Vagina (tissue), 2 donors: ENCODE measurements at places on chromosomes 12 and 14.

GRCh38 chr12:92553389-92553788 is 149.4 kb upstream of the PLEKHG7 start:
- no peak for DNase-seq
- no peaks in the 10 kb centered on the region for H3K36me3 ChIP-seq
- H3K27ac ChIP-seq = peak overlapping the region; percentile 61
- no peak overlapping the region for H3K4me3 ChIP-seq
- H3K27me3 ChIP-seq = no peaks in the 10 kb centered on the region

DNA sequence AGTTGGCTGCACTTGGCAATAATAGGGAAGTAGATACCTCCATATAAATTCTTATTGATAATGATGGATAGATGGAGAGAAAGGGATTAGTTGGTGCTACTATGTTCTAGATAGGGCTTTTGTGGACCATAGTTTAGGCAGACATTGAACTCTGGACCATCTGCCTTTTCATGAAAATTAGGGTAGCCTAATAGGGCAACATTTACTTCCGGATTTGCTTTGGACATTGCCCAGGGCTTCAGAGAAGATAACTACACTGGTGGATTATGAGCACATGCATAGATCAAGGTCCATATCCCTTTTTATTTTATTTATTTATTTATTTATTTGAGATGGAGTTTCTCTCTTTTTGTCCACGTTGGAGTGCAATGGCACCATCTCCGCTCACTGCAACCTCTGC is 70.5 kb downstream of the FIGNL2 start:
- no peak overlapping the region for H3K4me3 ChIP-seq
- no peaks in the 10 kb centered on the region for H3K27me3 ChIP-seq
- no peaks in the 10 kb centered on the region for H3K36me3 ChIP-seq
- DNase-seq = no peak
- no peaks in the 10 kb centered on the region for H3K4me1 ChIP-seq

GRCh38 chr12:80559766-80560165 is 115.7 kb downstream of the PTPRQ start:
- no peak overlapping the region for H3K4me3 ChIP-seq
- no peaks in the 10 kb centered on the region for H3K4me1 ChIP-seq
- no peaks in the 10 kb centered on the region for H3K27me3 ChIP-seq
- no peak for DNase-seq

GRCh38 chr12:45191239-45191638 is 24.7 kb upstream of the ANO6 start:
- DNase-seq = no peak
- H3K4me3 ChIP-seq = no peak overlapping the region
- H3K27ac ChIP-seq = no peak overlapping the region
- no peaks in the 10 kb centered on the region for H3K4me1 ChIP-seq

DNA sequence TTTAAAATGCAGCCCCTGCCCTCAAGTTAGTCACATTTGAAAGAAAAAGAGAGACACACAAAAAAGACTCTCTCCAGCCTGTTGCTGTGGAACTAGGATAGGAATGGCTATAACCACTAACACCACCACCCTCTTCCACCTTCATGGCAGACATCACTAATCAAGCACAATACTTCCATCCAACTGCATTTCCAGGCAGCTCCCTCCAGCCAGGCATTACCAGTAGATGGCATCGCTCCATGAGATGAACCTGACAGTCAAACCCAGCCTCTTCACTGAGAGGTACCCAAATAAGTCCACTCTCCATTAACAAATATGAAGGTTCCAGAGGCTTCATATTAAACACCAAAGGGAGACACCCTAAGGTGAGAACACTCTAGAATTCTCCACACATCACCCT is 24.4 kb downstream of the SLC8B1 start:
- no peak overlapping the region for H3K27ac ChIP-seq
- H3K4me3 ChIP-seq = no peak overlapping the region
- H3K36me3 ChIP-seq = no peaks in the 10 kb centered on the region
- H3K4me1 ChIP-seq = no peaks in the 10 kb centered on the region
- no peaks in the 10 kb centered on the region for H3K27me3 ChIP-seq
- DNase-seq = no peak

- H3K4me3 ChIP-seq = no peak overlapping the region
- no peaks in the 10 kb centered on the region for H3K36me3 ChIP-seq
- H3K4me1 ChIP-seq = no peaks in the 10 kb centered on the region
- H3K27me3 ChIP-seq = no peaks in the 10 kb centered on the region
Measured at GRCh38 chr12:25119020-25119419, 75.9 kb downstream of the DNAI7 start.

GRCh38 chr12:24173067-24173466 is 223.6 kb upstream of the SOX5 start:
- no peak overlapping the region for H3K27ac ChIP-seq
- no peak for DNase-seq
- no peaks in the 10 kb centered on the region for H3K27me3 ChIP-seq
- H3K4me3 ChIP-seq = no peak overlapping the region
- H3K36me3 ChIP-seq = no peaks in the 10 kb centered on the region

DNA sequence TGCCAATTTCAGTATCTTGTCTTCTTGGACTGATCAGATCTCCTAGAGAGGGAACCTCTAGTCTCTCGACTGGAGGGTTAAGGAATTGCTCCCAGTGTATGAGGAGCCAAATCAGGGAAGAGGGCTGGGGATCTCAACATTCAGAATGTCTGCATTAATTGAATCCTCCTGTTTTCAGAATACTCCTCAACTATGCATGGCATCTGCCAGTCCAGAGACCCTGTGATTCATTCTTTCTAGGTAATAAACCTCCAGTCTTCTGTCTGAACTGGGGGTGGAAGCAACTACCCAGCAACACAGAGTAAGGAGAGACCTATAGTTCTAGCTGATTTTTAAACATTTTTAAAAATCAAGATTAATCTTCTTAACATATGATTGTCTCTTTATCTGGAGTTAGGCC is 92.7 kb downstream of the AKAP6 start:
- H3K27ac ChIP-seq = no peak overlapping the region
- no peaks in the 10 kb centered on the region for H3K27me3 ChIP-seq
- no peaks in the 10 kb centered on the region for H3K36me3 ChIP-seq
- DNase-seq = no peak

GRCh38 chr12:7303230-7303629 is 642 bp upstream of the ACSM4 start:
- no peaks in the 10 kb centered on the region for H3K27me3 ChIP-seq
- no peak overlapping the region for H3K4me3 ChIP-seq
- H3K4me1 ChIP-seq = no peaks in the 10 kb centered on the region

DNA sequence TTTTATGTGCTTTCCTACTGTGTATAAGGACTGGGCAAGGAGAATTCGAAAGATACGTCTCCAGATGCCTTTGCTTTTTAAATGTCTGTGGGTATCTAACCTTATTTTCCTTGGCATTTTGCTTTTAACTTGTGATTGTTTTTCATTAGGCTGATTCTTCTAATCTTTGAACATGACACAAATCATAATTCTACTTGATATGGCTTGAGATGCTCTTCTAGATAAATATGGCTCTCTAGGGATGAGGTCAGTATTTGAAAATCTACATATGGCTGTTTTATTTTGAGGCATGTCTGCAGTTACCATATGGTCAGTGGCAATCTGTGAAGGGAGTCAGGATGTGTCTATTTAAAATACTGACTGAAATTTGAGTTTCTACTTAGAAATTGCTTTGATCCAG is 139.2 kb downstream of the SLC2A13 start:
- DNase-seq = no peak
- H3K4me3 ChIP-seq = no peak overlapping the region
- no peaks in the 10 kb centered on the region for H3K36me3 ChIP-seq
- H3K4me1 ChIP-seq = peaks cover 6% of the 10 kb centered on the region
- H3K27me3 ChIP-seq = no peaks in the 10 kb centered on the region
- H3K27ac ChIP-seq = no peak overlapping the region

DNA sequence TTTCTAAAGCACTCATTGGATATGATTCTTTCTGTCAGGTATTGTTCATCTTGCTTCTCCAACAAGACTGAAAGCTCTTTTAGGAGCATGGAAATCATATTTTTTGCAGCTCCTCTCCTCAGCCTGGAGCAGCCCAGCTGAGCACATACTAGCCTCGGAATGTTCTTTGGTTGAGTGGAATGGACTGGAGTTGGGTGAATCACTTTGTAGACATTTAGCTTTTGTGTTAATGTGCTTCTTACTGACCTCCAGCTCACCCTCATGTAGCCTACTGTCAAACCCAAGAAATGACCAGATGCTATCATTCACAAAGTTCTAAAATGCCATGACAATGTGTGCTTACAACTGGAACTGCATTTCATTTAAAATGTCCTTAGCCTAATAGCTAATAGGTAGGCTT is 161.1 kb downstream of the NUAK1 start:
- H3K27me3 ChIP-seq = no peaks in the 10 kb centered on the region
- no peaks in the 10 kb centered on the region for H3K4me1 ChIP-seq
- H3K36me3 ChIP-seq = no peaks in the 10 kb centered on the region
- H3K27ac ChIP-seq = no peak overlapping the region
- no peak for DNase-seq

DNA sequence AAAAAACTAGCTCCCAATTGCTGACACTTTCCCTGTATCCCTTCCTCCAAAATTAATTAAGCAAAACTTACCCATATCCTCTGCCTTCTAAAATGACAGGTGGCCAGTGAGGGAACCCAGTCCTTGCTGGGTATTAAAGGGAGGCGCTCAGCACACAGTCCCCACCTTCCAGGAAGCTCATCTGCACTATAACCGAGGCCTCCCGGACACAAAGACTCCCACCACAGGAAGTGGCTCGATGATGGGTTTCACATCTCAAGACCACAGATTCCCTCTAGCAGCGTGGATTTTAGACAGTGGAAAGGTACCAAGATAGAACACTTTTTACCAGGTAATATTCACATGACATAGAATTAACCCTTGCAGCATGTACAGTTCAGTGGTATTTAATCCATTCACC is 126.8 kb upstream of the NCOR2 start:
- no peaks in the 10 kb centered on the region for H3K27me3 ChIP-seq
- no peak for DNase-seq
- no peak overlapping the region for H3K27ac ChIP-seq
- H3K4me3 ChIP-seq = no peak overlapping the region
- H3K4me1 ChIP-seq = peaks cover 14% of the 10 kb centered on the region

DNA sequence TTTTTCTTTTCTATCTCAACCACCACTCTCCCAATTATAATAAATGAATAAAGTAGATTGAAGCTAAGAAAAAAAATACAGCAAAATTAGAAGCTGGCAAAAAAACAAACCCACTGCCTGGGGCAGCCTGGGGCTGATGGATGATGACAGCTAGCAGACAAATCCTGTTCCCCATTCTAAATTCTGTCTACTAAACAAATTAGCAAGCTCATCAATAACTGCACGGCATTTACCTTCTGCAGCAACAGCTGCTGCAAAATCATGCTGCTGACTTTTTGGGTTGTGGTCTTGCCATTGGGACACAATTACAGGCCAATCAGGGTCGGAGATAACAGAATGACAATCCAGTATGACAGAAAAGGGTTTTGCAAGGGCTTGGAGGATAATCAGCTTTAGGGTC is 443.6 kb upstream of the SOX5 start:
- no peaks in the 10 kb centered on the region for H3K27me3 ChIP-seq
- H3K36me3 ChIP-seq = no peaks in the 10 kb centered on the region
- no peak overlapping the region for H3K27ac ChIP-seq
- no peaks in the 10 kb centered on the region for H3K4me1 ChIP-seq

DNA sequence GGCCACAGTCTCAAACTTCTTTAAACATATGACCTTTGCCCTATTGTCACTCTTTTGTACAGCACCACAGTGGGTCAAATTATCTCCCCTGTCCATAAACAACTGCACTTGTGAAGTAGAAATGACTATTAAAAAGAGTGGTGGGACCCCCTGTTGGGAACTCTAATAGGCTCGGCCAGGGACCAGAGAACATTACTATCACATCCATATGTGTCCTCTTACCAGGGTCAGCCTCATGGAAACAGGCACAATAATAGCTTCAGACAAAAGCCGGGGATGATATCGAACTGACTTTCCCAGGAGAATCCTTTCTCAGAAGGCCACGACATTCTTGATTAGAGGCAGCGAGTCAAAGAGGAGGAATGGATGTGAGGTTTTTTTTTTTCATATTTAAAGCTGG is 96.6 kb downstream of the NKX2-1 start:
- H3K36me3 ChIP-seq = no peaks in the 10 kb centered on the region
- H3K4me1 ChIP-seq = no peaks in the 10 kb centered on the region
- H3K27me3 ChIP-seq = no peaks in the 10 kb centered on the region
- no peak overlapping the region for H3K4me3 ChIP-seq
- DNase-seq = no peak

- H3K27me3 ChIP-seq = no peaks in the 10 kb centered on the region
- H3K36me3 ChIP-seq = no peaks in the 10 kb centered on the region
- H3K4me1 ChIP-seq = peaks cover 9% of the 10 kb centered on the region
- DNase-seq = no peak
- no peak overlapping the region for H3K27ac ChIP-seq
Measured at GRCh38 chr14:103283916-103284315, 50.1 kb upstream of the EIF5 start.
